ENCODE measurements at places on chromosomes 16 and 17.

GRCh38 chr17:42287305-42287976 lies 857 bp upstream of the STAT5A start:
- no peak for DNase-seq

DNA sequence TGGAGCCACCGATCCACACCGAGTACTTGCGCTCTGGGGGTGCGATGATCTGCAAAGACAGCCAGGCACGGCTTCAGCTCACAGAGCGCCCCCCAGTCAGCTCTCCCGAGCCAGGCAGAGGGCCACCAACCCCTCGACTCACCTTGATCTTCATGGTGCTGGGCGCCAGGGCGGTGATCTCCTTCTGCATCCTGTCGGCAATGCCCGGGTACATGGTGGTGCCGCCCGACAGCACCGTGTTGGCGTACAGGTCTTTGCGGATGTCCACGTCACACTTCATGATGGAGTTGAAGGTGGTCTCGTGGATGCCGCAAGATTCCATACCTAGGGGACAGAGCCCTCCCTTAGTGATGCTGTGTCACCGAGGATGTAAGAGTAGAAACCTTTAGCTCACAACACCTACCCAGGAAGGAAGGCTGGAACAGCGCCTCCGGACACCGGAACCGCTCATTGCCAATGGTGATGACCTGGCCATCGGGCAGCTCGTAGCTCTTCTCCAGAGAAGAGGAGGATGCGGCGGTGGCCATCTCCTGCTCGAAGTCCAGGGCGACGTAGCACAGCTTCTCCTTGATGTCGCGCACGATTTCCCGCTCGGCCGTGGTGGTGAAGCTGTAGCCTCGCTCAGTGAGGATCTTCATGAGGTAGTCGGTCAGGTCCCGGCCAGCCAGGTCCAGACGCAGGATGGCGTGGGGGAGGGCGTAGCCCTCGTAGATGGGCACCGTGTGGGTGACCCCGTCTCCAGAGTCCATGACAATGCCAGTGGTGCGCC lies 1.6 kb downstream of the ACTG1 start:
- no peak for DNase-seq

DNA sequence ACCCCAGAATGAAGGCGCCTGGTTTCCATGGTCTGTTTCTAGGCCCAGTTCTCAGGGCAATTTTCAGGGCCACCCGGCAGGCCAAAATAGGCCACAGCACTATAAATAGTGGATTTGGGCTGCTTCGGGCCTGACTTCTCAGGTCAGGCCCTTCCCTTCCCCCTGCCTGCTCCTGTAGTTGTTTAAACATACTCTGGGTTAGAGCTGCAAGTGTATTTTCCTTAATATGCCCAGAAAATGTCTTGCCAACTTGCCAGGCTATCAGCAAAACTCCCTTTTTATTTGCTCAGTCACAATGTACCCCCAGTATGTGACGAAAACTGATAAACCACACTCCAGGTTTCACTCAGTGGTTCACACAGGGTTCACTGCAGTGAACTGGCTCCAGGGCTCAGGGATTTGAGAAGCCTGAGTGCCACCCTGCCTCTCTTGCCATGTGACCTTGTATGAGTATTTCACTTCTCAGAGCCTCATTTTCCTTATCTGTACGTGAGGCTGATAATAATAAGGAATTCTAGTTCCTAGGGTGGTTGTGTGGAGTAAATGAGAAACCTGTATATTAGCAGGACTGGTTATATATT lies 76.5 kb downstream of the GPRC5B start:
- no peak for DNase-seq

DNA sequence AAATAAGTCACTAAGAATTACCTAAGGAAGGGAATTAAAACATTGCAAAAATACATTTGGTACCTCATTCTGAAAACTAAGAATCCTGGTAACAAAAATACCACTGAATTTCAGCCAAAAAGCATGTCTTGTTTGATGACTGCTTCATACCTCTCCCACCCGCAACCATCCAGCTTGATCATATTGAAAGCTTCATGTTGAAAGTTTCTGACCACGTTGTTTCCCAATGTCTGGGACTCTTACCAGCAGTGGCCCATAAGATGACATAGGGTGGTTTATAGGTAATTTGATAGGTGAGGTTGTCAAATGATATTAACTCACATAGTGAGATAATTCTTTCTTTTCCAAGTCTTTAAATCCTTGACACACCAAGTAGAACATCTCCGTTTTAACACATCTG lies 139.3 kb downstream of the CDH11 start:
- no peak for DNase-seq

DNA sequence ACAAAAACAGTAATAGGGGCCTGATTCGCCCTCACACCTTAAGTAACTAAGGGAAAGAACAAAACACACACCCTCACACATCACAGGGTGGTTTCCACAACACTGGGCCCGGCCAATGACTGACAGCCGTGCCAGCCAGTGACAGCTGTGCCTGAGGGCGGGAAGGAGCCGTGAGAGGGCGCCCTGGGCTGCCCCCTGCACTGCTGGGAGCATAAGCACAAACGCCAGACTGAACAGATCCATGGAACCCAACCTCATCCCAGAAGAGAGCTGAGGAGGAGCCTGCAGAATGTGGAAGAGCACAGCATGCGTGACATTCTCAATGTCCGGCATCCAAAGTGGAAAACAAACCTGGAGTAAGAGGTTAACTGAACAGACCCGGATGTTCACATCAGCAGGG lies 16.0 kb downstream of the CSNK1D start:
- no peak for DNase-seq

- no peak for DNase-seq
Observed at GRCh38 chr16:1037394-1038257, 34.9 kb upstream of the SSTR5 start.

- no peak for DNase-seq
Observed at GRCh38 chr17:60577147-60577915, 22.7 kb upstream of the PPM1D start.

DNA sequence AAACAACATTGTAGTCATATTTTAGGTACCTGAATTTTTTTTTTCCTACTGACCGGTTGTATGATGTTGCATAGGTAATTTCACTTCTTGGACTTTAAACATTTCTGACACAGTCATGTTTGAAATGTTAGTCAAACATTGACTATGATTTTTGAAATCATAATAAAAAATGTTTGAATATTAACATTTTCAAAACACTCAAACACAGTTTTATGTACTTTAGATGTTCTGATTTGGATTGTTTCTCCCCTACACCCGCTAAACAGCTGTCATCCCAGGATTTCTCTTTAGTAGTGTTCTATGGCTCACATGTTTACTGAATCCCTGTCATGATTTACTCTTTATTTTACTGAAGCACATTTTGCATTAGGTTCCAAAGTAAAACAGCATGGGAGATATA lies 102.9 kb upstream of the NPEPPS start:
- no peak for DNase-seq

- no peak for DNase-seq
Observed at GRCh38 chr16:67399218-67399733, 6.0 kb upstream of the TPPP3 start.

GRCh38 chr17:48352630-48353029 lies 77.4 kb downstream of the SKAP1 start:
- no peak for DNase-seq

GRCh38 chr17:17641621-17642409 lies 39.4 kb upstream of the RAI1 start:
- peak; percentile 38 for DNase-seq

DNA sequence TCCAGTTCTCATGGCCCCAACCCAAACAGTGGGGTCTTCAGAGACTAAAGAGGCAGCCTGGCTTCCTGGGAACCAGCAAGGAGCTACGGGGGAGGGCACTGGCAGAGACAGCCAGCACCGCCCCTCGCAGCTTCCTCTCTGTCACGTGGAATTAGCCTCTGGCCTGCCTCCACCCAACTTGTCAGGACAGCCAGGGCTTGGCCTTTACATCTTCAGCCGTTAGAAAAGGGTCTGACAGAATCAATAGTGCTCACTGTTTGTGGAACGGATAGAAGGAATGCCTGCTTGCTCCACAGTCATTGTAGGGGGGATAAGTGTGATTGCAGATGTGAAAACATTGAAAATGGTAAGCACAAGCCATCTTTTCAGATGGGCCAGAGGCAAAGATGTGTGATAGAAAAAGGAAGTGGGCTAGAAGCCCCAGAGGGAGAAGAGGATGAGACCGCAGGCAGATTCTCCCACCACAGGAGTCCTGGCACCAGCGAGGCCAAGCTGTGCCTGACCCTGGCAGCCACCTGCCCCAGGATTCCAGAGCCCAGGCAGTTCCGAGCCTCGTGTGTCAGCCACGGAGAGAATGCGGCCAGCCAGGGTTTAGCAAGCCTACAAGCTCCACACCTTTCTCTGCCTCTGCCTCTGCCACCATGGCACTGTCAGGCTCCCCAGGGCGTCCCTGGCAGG lies 18.6 kb downstream of the GRIN2C start:
- no peak for DNase-seq

GRCh38 chr16:70759666-70760065 lies 41.3 kb downstream of the VAC14 start:
- DNase-seq = no peak

- DNase-seq = no peak
Observed at GRCh38 chr17:76427501-76428231, 25.3 kb downstream of the UBE2O start.

- DNase-seq = no peak
Observed at GRCh38 chr17:30922235-30923030, 688 bp downstream of the ADAP2 start.

GRCh38 chr16:72963533-72964315 lies 84.2 kb downstream of the ZFHX3 start:
- DNase-seq = no peak

GRCh38 chr17:74770498-74771318 lies 5.4 kb downstream of the NAT9 start:
- DNase-seq = no peak

GRCh38 chr17:56150649-56151048 lies 2.6 kb upstream of the ANKFN1 start:
- no peak for DNase-seq

- DNase-seq = no peak
Observed at GRCh38 chr17:29179232-29180033, 765 bp downstream of the MYO18A start.

DNA sequence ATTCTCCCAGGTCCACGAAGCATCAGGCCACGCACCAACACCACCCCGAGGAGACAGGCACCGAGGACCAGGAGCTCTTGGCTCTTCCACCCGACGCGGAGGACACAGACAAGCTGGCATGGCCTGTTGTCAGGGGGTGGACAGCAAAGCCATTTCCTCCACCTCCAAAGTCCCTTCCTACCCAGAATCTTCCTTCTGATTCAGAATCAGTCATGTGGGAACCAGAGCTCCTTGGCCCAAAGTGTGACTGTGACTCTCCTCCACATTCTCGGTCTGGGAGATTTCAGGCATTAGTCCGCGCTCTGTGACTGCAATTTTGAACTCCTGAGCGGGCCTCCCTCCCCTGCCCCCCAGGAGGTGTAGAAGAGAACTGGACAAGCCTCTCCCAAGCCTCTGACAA lies 9.2 kb downstream of the DNAH17 start:
- DNase-seq = no peak

DNA sequence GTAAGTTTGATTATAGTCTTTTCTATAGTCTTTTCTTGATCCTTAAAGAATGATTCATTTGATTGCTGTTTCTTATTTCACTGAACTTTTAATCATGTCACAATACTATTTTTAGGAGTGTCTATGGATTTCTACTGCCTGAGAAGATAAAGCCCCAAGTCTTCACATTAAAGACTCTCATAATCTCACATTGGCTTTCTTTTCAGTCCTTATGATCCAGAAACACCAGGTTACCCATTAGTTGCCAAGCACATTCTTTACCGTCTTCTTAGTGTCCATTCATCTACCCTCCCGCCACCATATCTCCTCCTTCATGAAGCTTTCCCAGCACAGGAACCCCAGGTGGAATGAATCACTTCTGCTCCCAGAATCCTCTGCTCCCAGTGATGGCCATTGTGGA lies 49.5 kb upstream of the MYOCD start:
- no peak for DNase-seq

GRCh38 chr16:89982318-89982717 lies 33.8 kb downstream of the DEF8 start:
- no peak for DNase-seq

DNA sequence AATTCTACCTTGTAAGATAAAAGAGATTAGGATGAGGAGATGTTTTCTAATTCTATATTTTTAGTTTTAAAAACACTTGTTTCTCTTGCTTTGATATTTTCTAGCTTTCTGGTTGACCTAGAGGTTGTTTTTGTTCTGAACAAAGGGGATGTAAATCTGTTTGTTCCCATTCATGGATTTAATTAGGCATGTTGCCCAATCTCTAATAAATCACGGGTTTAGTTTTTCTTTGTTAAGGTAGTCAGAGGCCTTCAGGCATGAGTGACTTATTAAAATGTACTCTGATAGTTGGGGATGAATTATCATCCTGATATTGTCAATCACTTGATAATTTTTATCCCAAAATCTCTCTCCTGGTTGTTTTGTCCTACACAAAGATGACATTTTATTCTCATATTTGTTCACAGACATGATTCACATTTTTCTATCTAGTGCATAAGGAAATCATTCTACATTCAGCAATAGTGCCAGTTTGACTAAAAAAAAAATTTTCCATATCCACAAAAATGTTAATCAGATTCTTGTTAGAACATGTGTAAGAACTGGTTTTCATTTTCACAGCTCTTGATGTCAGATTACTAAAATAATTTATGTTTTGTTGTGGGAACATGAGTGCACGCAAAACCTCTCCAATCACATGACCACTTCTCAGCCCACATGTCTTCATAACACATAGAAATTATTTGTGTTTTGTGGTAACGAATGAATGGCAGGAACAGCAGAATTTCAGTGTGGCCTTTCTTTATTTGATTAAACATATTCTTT lies 95.7 kb upstream of the AKTIP start:
- DNase-seq = no peak

DNA sequence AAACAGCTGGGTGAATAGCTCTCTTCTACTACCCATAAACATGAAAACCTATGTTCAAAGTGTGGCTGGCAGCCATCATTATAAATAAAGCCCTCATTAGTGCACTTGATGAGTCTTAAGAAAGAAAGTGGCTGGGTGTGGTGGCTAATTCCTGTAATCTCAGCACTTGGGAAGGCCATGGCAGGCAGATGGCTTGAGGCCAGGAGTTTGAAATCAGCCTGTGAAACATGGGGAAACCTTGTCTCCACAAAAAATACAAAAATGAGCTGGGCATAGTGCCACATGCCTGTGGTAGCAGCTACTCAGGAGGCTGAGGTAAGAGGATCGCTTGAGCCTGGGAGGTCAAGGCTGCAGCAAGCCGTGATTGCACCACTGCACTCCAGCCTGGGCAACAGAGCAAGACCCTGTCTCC lies 28.3 kb upstream of the APPBP2 start:
- peak; percentile 61 for DNase-seq

DNA sequence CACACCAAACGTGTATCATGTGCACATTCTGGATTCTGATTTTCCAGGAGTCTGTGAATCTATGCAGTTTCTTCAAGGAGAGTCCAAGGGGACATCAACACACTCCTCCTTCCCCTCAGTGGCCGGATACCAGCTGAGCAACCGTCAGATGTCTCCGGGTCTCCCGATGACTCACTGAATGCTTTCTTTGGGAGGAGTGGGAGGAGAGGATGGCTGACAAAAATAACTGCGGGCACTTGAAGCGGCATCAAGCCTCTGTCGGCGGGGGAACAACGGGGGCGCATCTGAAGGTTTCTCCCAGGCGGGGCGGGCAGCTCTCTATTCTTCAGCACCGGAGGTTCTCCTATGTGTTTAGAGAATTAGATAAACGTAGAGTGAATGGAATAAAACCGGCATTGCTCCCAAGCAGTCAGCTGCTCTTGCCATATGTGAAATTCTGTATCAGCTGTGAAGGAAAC lies 24.6 kb upstream of the LRRC75A start:
- DNase-seq = peak; percentile 43

Measured in non-pigmented ciliary epithelial cell (primary cell).